ENCODE measurements at places on chromosomes 13 and 19.

GRCh38 chr13:35865341-35866240 lies 265.6 kb downstream of the DCLK1 start:
- no peak for DNase-seq

GRCh38 chr13:92459306-92459705 lies 767.3 kb upstream of the GPC6 start:
- no peak for DNase-seq

- no peak for DNase-seq
Measured at GRCh38 chr13:72963762-72964161, 95.0 kb upstream of the KLF5 start.

GRCh38 chr19:8612807-8613171 lies 2.3 kb upstream of the ADAMTS10 start:
- no peak for DNase-seq

- DNase-seq = no peak
Measured at GRCh38 chr13:62678039-62678438, 1262.4 kb upstream of the PCDH20 start.

DNA sequence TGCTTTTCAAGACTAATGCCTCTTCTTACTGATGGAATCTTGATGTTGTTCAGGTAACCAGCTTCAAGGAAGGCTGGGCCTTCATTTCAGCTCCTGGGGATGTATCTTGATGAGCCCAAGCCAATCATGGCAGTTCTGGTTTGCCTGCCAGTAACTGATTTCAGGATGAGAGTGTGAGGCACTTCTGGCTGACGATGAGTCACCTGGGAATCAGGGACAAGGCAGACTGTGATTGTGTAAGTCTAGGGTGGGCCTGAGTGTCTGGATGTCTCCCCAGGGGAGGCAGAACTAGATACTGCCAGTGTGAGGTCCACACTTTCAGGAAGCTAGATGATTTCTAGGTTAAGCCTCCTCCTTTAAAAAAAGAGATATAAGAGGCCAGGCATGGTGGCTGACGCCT lies 77.3 kb upstream of the KL start:
- DNase-seq = no peak

All from AG09319 (cell line).